ENCODE measurements at places on chromosomes 6 and 20.

GRCh38 chr6:51963980-51964379 is 123.4 kb downstream of the PKHD1 start:
- no peak for DNase-seq

DNA sequence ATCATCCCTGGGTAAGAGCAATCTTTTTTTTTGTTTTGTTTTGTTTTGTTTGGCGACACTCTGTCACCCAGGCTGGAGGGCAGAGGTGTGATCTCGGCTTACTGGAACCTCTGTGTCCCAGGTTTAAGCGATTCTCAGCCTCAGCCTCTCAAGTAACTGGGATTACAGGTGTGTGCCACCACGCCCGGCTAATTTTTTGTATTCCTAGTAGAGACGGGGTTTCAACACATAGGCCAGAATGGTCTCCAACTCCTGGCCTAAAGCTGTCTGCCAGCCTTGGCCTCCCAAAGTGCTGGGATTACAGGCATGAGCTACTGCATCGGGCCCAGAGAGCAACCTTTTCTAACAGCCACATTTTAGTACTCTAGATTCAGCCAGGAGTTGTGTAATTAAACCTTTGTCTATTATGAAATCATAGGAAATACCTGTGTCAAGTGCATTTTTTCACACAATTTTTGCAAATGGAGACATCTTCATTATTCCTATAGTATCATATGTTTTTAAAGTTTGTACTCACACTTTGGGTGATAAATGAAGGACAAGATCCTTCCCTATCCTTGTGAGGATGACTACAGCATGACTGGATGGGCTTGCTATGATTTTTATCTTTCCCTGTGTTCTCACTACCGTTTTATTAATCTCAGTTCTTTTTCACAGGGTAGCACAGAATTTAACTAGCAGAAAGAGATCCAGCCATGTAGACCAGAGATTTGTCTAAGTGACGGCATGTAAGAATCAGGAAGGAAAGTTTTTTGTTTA is 82.6 kb downstream of the OR2B2 start:
- no peak for DNase-seq

GRCh38 chr6:158068893-158069799 is 87.5 kb downstream of the SYNJ2 start:
- no peak for DNase-seq

GRCh38 chr6:144232176-144232831 is 52.8 kb upstream of the UTRN start:
- DNase-seq: no peak

- DNase-seq: no peak
Observed at GRCh38 chr20:48826883-48827771, 672 bp downstream of the PREX1 start.

DNA sequence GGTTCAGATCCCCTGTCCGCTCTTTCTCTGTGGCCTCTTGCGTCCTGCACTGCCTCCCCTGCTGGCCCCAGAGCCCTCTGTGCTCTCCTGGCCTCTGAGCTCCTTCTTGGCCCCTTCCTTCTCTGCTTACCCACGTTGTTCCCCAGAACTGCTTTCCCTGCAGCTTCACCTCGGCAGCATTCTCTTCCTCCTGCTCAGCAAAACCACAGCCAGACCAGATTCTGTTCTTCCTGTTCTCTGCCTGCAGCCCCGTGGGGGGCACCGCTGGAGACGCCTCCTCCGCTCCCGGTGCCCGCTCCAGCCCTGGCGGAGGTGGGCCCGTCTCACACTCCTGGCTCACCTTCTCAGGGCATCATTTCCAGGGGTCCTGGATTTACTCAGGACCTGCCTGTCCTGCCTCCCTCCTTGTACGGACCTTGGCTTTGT is 59.7 kb downstream of the TCP11 start:
- no peak for DNase-seq

DNA sequence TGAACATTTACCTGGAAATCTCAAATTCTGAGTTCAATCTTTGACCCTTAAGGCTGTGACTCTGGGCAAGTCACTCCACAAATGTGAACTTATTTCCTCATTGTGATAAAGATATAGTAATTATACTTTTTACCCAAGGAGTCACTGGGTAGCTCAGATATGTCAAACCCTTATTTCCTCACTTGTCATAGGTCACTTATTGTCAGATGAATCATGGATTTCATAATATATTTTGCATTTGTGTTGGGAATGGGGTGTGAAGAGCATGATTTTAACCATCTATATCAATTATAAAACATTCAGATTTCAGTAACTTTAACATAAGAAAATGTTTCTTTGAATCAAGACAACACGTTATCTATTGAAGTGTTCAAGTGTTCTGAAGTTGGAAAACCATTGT is 3.7 kb upstream of the CARMIL1 start:
- no peak for DNase-seq

DNA sequence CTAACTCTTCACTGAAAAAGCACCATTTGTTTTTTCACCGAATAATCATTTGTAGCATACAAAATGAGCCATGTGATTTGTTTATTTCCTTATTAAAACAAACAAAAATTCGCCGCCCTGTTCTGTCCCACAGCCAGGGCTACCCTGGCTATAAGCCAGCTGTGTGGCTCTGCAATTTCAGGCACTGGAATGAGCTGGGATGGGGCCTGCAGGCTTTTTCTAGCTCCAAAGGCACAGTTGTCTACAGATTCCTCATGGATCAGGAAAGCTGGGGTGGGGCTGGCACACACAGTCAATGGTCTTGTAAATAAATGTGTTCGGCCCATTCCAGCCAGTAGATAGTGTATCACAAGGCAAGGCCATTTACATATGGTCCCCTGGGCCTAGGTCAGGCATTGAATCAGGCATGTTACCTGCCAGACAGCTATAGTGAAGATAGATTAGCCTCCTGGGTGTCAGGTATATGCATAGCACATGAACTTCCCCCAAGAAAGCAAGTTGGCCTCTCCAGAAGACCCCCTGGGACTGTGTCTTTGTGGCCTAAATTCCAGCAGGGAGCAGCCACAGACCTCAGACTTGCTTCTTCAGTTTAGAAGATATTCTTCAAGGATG is 608.9 kb downstream of the MAFB start:
- DNase-seq: no peak

GRCh38 chr6:137737836-137738596 is 129.0 kb upstream of the TNFAIP3 start:
- no peak for DNase-seq

DNA sequence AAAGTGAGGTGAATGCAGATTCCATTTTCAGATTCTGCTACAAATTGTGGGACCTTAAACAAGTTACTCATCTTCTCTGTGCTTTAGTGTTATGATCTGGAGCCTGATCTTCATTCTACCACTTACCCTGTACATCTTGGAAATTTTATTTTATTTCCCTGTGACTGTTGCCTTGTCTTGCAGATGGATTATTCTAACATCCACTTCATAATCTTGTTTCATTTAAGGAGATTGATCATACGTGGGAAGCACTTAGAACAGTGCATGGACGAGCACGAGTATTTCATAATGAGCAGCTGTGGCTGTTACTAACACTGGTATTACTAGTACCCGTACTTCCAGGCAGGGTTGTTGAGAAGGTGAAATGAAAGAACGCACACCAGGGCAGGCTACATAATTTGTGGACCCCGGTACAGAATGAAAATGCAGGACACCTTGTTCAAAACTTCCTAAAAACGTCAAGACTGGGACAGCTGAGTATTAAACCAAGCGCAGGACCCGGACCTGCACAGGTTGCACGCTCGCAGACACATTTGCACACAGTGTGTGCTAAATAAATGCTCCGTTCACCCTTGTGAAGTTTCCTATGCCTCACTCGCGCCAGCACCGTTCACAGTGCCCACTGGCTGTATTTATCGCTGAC is 535 bp upstream of the CCDC170 start:
- no peak for DNase-seq

GRCh38 chr6:35181933-35182612 is 31.7 kb upstream of the SCUBE3 start:
- DNase-seq: no peak

DNA sequence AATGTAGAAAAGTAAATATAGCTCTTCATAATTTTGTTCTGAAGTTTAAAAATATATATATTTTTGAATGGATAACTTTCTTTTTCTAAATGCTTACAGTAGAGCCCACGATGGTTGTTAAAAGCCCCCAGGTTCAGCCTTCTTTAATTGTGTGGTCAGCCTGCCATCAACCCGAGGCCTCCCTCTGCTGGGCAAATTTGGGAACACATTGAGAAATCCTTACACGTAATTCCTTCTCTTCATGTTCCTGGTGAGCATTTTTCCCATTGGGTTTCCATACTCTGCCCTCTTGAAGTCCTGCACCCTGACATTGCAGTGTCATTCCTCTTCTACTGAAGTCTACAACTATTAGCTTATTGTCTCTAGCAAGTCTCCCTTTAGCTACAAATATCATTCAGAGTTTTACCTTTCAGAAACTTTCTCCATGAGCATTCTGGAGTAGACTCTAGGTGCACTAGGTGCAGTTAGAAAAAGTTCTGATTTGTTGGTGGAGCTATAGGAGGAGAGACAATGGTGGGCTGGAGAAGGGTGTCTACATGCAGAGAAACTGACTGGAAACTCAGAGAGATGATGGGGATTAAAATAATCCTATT is 40.6 kb downstream of the TRIM38 start:
- peak; percentile 5 for DNase-seq

- DNase-seq: no peak
Observed at GRCh38 chr6:87118054-87118453, 23.1 kb upstream of the CGA start.

- DNase-seq: no peak
Observed at GRCh38 chr20:63186528-63187316, 29.2 kb downstream of the YTHDF1 start.

DNA sequence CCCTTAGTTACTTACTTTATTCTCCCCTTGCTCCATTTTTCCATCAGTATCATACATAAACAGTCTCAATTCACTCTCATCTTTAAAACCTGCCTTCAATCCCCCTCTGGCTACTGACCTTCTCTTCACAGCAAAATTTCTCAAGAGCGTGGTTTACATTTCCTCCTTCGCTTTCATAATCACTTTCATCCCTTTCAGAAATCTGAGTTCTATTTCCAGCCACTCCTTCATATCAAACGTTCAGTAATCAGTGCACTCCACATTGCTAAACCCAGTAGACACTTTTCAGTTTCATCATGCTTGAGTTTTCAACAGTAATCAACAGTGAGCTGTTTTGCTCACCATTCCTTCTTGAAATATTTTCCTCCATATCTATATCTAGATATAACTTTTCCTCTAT is 176.7 kb upstream of the HSF2 start:
- DNase-seq: no peak

DNA sequence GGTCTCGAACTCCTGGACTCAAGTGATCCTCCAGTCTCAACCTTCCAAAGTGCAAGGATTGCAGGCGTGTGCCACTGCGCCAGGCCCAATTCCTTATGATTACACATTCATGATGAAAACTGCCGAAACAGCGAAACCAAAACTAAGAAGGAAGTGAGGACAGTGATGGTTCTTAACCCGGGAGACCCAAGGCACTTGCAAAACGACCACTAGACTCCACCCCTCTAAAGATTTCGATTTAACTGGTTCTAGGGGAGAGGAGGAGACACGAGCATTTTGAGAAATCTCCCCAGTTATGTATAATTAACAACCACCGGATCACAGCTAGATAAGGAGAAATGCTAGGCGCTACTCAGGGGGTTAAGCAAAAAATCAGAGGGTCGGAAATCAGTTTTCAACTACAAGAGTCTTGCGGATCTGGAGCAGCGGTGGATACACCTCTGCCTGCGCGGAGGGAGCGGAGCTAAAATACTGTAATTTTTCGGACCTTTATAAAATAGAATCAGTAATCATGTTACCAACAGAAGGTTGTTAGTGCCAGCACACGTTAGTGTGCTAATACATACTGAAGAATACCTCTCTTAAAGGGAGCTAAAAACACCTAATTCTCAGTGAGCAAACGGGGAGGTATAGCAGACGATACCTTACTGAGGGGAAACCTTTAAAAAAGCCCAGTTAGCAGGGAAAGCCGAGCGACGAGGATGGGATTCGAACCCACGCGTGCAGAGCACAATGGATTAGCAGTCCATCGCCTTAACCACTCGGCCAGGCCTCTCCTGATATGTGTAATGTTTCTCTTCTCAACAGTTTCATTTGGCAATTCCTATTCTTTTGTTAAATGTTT is 60.0 kb upstream of the BTN3A2 start:
- DNase-seq: peak; percentile 53

DNA sequence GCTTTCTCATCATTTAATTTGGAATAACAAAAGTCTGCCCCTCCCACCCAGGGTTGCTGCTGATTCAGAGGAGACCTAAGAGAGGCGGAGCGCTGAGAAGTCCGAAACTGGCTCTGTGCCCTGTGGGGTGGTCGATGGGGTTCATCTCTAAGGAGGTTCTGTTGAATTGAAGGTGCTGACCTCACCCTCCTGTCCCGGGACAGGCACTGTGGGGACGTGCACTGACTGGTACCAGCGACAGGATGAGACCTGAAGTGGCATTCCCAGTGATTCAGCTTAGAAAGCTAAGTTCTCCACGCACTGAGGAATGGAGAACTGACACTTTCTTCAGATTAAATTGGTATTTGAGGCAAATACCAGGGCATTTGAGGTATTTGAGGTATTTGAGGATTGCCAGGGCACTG is 1.3 kb downstream of the GUCA1B start:
- DNase-seq: no peak

- DNase-seq: no peak
Observed at GRCh38 chr6:131143319-131143718, 8.1 kb downstream of the AKAP7 start.

GRCh38 chr20:46365487-46366220 is 40.8 kb downstream of the ELMO2 start:
- DNase-seq: no peak

DNA sequence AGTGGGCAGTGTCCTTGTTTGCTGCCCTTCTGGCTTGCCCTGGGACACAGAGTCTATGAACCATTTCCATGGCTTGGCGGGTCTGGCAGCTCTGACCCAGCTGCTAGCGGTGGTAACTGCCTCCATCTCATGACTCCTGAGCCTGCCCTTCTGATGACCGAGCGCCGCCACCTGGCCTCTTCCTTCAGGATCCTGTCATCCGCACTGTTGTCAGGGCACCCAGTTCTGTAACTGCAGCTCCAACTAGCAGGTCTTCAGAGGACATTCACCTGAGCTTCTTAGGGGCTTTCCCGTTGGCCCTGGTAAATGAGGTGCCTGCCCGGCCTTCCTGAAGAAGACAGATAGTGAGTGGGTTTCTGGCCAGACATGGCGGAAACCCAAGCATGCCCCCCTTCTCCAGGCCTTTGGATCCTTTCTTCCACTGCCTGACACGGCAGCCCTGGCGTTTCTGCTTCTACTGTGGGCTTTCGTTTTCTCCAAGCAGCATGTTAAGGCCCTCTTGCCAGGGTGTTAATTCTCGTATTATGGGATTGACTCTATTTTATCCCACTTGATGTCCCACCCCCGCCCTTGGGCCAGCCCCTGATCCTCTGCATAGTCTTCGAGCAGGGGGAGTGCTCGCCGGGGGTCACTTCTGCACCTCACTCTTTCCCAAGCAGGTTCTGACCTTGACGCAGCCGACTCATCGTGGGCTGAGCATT is 24.7 kb downstream of the PACSIN1 start:
- DNase-seq: no peak

GRCh38 chr6:169913096-169913638 is 161.7 kb downstream of the ERMARD start:
- no peak for DNase-seq

DNA sequence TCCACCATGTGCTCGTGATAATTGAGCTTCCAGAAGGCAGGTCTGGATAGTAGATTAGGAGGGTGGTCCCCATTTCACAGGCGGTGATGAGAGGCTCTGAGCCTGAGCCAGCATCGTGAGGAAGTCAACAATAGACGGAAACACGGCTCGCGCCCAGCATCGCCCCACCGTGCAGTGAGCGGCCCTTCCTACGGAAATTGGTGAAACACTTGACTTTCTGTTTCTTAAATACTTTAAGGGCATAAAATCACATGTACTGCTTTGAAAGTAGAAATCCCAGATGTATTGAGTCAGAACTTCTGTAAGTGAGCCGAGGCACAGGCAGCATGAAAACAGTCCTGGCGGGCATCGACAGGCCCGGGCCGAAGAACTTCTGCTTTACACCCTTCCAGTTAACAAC is 4.3 kb upstream of the KIF25 start:
- DNase-seq: no peak
